ENCODE measurements at places on chromosomes 11 and 22.
A peak's percentile ranks its signal among the peaks of the same experiment; 100 is the strongest.

- DNase-seq, result no peak
Observed at GRCh38 chr11:67367761-67368227, 5.6 kb downstream of the CLCF1 start.

GRCh38 chr11:13772223-13773046 lies 104.0 kb downstream of the FAR1 start:
- peak; percentile 96 for DNase-seq

DNA sequence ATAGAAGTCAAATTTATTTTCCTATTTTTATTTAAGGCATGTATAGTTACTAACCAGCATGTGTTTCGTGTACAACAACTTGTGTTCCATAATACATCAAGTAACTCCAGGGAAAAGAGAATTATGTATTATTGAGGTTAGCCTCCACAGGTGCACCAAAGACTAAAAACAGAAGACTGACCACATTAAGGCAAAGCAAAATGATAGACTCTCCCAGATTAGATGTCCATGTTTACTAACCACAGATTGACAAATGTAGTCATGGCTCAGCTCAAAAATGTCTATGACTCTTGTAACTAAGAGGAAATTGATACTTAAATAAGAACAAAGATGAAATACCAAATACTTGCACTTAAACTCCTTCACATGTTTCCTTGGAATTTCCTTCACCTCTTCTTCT lies 238.5 kb downstream of the METTL15 start:
- DNase-seq, result no peak

DNA sequence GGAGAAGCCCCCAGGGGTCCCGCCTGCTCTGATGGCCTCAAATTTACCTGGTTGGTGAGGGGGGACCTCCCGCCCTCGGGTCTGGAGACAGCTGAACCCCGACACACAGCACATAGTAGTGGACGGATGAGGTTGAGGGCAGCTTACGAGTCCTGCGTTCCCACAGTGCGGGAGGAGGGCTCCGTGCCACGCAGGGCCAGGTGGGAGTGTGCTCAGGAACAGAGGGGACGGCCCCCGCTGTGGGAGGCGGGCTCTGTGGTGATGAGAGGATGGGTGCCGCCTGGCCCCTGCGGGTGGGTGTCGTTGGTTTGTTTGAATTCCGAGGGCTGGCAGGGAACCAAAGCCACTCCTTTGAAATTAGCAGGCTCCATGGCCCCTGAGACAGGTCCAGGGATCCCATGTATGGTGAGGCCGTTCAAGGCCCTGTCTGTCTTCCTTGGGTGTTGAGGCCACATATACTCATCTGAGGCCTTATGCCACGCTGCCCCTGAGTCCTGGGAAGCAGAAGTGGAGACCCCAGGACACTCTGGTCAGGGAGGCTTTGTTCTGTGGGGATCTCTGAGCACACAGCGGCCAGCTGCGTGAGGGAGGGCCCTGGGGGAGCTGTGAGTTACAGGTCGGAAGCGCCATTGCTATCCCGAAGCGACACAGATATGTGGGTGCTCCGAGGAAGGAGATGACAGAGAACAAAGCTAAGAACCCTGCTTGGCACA lies 21.9 kb downstream of the NADSYN1 start:
- no peak for DNase-seq

GRCh38 chr11:94834911-94835593 lies 66.9 kb downstream of the AMOTL1 start:
- no peak for DNase-seq

DNA sequence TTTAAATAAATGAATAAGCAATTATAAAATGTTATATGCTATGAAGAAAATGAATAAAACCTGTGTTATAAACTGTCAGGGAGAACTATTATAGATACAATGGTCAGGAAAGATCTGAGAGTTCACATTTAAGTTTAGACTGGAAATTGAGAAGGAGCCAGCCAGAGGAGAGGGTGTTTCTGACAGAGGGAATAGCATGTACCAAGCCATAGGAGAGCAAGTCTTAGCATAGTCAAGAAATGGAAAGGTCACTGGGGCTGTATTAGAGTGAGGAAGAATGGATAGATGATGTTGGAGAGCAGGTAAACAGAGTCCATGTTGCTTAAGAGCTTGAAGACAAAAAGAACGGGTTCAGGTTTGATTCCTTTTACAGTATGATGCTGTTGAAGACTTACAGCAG lies 87.4 kb downstream of the FAM83F start:
- DNase-seq, result no peak

- DNase-seq, result no peak
Observed at GRCh38 chr22:46773076-46773475, 10.6 kb downstream of the TBC1D22A start.

- peak; percentile 36 for DNase-seq
Observed at GRCh38 chr11:45771193-45771565, 33.8 kb upstream of the SLC35C1 start.

DNA sequence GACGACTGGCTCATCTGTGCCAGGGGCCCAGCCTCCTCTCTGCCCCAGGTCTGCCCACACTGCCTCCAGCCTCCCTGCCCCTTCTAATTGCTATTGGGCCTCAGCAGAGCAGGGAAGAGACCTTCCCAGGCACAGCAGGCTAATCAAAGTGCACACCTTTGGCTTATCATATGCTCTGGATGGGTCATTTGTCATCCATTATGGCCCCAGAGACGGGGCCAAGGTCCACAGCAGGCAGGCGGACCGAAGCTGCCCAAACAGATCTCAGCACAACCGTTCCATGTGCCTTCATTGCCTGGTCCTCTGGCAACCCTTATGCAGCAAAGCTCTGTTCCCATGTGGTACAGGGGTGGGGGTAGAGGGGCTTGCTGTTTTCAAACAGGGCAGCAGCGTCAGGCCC lies 66.6 kb downstream of the TP53I11 start:
- DNase-seq, result no peak

- peak; percentile 8 for DNase-seq
Observed at GRCh38 chr11:74449369-74449931, 17.9 kb downstream of the KCNE3 start.

DNA sequence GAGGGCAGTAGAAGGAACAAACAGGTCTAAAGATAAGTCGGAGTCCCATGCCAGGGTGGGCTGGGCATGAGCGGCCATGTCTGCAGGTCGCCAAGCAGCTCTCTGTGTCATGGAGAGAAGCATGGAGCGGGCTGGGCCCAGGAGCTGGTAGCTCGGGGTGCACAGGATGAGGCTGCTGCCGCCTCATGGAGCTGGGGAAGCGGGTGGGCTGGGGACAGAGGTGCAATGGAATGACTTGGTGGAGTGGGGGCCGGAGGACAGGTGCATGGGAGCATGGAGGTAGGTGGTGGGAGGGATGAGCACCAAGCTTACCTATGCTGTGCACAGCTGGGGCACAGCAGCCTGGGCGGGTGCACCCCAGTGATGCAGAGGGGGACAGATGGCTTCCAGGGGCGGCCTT lies 3.6 kb downstream of the NRXN2 start:
- no peak for DNase-seq

- no peak for DNase-seq
Observed at GRCh38 chr11:131278472-131278871, 91.9 kb upstream of the NTM start.

- no peak for DNase-seq
Observed at GRCh38 chr11:67167091-67167490, 48.0 kb downstream of the KDM2A start.

DNA sequence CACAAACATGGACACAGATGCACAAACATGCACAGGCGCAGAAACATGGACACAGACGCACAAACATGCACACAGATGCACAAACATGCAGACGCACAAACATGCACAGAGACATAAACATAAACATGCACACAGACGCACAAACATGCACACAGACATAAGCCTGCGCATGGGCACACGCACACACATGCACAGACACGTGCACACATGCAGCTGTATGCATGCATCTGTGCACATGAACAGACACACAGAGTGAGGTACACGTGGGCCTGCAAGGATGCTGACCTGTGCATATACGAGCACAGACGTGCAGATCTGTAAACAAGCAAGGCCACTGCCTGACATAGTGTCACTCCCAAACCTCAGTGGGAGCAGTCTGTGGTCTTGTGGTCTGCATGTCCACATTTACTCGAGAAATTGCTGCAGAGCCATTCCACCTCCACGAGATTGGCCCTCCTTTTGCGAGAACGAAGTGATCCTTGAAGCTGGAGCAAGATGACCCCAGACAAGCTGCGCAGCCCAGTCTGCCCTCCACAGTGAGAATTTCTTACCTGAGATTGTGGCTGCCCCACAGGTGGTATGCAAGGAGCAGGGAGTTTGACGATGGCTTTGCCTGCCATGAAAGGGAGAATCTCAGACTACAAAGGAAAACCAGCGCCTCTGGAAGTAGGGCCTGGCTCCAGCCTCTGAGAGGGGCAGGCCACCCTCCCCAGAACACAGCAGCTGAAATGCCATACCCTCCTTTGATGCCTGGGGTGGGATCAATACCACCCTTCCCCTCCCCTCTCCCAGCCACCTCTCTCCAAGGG lies 299.9 kb downstream of the BRD1 start:
- DNase-seq, result no peak

DNA sequence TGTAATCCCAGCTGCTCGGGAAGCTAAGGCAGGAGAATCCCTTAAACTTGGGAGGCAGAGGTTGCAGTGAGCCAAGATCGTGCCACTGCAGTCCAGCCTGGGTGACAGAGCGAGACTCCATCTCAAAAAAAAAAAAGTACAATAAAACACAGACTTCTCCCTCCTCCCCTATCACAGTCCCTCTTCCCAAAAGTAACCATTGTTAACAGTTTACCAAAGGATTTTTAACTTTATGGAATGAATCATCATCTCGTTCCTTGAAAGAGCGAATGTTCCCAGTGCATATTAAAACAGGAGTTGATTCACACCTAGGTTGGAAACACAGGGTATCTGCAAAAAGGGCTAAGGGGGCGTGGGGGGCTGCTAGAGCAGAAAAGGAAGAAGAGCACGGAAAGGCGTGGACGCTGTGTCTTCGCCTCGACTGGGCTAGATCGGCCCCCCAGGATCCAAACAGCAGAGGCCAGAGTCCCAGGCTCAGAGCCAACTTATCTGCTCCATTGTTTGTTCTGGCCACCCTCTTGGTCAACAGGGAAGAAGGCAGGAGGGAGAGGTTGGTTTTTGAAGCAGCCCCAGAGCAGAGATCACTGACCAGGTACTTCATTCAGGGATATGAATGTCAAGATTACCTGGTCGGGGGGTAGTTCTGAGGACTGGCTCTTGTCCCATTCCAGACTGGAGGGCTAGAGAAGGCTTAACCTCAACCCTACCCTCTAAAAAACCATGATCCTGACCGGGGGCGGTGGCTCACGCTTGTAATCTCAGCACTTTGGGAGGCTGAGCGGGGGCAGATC lies 2.1 kb upstream of the AHNAK start:
- no peak for DNase-seq

GRCh38 chr11:216081-216974 lies 8.8 kb downstream of the RIC8A start:
- DNase-seq, result no peak

DNA sequence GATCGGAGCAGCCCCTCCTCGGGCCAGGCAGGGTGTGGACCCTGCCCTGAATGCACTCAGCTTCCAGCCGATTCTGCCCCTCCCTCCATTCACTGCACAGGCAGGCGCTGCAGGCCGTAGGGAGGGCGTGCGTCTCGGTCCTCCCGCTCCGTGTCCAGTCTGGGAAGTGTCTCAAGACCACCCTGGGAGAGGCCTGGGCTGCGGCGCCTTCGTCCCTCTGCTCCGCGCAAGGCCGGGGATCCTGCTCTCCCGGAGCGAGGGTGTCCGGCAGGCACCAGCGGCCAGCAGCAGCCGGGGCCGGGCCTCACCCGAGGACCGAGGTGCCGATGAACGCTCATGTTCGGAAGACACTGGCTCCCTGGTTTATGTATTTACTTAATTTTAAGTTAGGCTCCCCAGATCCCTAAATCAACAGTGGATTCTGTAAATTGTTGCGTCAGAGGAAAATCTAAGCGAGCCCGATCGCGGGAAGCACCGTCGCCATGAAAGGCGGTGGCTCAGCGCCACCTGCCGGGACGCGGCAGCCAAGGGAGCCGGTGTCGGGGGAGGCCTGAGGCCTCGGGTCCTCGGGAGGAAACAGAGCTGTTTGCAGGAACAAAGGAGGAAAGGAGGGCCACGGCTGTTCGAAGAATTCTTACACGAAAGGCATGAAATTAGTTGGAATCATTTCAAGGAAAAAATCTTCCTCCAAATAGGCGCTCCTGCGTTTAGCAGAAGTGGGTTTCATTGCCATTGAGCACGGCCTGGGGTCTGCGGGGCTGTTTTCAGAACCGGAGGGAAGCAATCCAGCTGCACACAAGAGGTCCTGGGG lies 195.3 kb downstream of the BRD1 start:
- peak; percentile 76 for DNase-seq

GRCh38 chr22:47168900-47169800 lies 406.7 kb downstream of the TBC1D22A start:
- DNase-seq, result peak; percentile 18

GRCh38 chr11:12402691-12403120 lies 25.3 kb downstream of the PARVA start:
- no peak for DNase-seq

GRCh38 chr22:26394777-26395176 lies 34.3 kb upstream of the ASPHD2 start:
- no peak for DNase-seq

GRCh38 chr11:106668147-106668546 lies 350.1 kb downstream of the GUCY1A2 start:
- peak; percentile 29 for DNase-seq

DNA sequence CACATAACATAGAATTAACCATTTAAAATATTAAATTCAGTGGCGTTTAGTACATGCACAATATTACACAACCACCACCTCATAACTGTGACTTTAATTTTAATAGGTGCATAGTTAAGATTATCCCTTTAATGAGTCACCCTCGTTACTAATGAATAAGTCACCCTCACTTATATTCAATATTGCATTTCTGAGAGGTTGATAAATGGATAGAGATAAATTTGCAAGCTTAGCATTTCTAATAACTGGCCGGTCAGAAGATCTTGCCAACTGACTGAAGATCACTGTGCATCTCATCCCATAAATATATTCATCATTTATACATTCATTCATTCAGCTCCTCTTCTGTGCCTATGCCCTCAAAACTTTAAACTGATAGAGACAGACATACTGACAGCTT lies 243.7 kb downstream of the TTC28 start:
- no peak for DNase-seq

- no peak for DNase-seq
Observed at GRCh38 chr11:111814106-111814505, 47.9 kb upstream of the PPP2R1B start.

DNA sequence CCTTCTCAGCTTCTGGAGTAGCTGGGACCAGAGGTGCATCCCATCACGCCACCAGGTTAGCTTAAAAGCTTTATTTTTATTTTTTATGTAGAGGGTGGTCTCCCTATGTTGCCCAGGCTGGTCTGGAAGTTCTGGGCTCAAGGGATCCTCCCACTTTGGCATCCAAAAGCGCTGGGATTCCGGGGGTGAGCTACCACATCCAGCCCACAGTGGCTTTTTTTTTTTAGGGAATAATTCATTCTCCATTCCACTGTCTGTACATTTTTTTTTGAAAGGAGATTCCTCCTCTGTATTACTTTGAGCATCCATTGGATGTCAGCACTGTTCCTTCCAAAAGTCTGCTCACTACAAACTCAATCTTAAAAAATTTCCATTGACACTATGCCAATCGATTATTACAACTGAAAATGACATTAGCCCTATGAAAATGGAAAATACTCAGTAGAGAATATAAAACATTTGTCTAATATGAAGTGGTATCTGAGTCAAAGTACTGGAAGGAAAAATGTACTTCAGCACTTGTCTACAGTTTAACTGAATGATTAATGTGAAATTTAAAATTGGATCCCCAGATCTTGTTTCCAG lies 1.3 kb upstream of the LPXN start:
- no peak for DNase-seq

- no peak for DNase-seq
Observed at GRCh38 chr11:117519590-117519989, 191.9 kb downstream of the CEP164 start.

Measured in NCI-H524 (cell line).